ENCODE measurements at places on chromosomes 12 and 14. TPM values are rescaled to one million over a fixed set of nuclear protein-coding genes. Genes with fewer than 3 reads are reported as not detected.

Gene AEBP2
- 46.8 TPM for total RNA-seq

Gene RTL1
- not detected for total RNA-seq

Gene MYO1A
- 1.2 TPM for total RNA-seq

Gene C12orf50
- 0.10 TPM for total RNA-seq

Gene PXN
- total RNA-seq: 213 TPM

Gene PSME1
- total RNA-seq: 453 TPM

Gene PZP
- not detected for total RNA-seq

Gene SCNN1A
- 0.43 TPM for total RNA-seq

Gene GPR84
- 0.18 TPM for total RNA-seq

Gene KCNH5
- not detected for total RNA-seq

Gene GDF3
- total RNA-seq: not detected

Gene GUCY2C
- not detected for total RNA-seq

Gene TBX3
- total RNA-seq: not detected

Gene RNASE2
- total RNA-seq: not detected

Gene ACOT2
- 11.9 TPM for total RNA-seq

Gene TEX22
- 2.3 TPM for total RNA-seq

Gene KCNJ8
- total RNA-seq: not detected

Gene P2RX7
- total RNA-seq: 50.0 TPM

Gene IL23A
- 15.8 TPM for total RNA-seq

Gene PWP1
- 41.5 TPM for total RNA-seq

Gene ERG28
- total RNA-seq: 20.9 TPM

Gene C3AR1
- 2.3 TPM for total RNA-seq

Gene GALNT6
- total RNA-seq: 15.4 TPM

Gene PGF
- not detected for total RNA-seq

Gene KRT83
- not detected for total RNA-seq

Gene PMCH
- total RNA-seq: 0.28 TPM

Gene KIF21A
- 16.3 TPM for total RNA-seq

Gene TC2N
- 207 TPM for total RNA-seq

Gene MYO1H
- total RNA-seq: not detected

Gene CCDC175
- total RNA-seq: not detected

Gene LRRK2
- total RNA-seq: not detected

Gene CREBL2
- total RNA-seq: 23.2 TPM

Gene IFNG-AS1
- total RNA-seq: 0.65 TPM

Gene CCDC60
- not detected for total RNA-seq

Gene TSPAN8
- total RNA-seq: not detected

Gene GLTP
- total RNA-seq: 21.4 TPM

Gene ZC2HC1C
- 1.2 TPM for total RNA-seq

Gene ADSS1
- 0.96 TPM for total RNA-seq

Gene TMEM132D
- not detected for total RNA-seq

Gene ALDH1L2
- 0.31 TPM for total RNA-seq

Gene TMBIM6
- total RNA-seq: 400 TPM

Gene RNU6-7
- total RNA-seq: not detected

Gene B3GNT4
- total RNA-seq: 2.1 TPM
